ENCODE measurements at places on chromosomes 7 and 10.

DNA sequence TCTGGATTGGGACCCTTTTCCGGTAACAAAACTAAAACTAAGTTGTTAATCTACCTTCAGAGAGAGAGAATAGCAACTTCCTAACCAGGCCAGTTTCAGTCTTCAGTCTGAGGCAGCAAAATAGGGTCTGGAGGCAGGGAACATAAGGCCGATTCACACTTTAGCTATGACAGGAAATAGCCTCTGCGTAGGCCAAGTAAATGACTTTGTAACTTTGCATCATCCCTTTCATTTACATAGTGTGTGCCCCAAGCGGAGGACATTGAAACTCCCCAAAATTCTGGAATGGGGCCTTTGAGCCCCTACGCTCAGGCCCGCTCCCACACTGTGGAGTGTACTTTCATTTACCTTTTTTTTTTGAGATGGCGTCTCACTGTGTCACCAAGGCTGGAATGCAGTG lies 1.7 kb upstream of the UPP1 start:
- peak; percentile 85 for DNase-seq

GRCh38 chr7:4906682-4907081 lies 23.2 kb upstream of the RADIL start:
- DNase-seq = no peak

GRCh38 chr10:100864036-100864885 lies 48.5 kb upstream of the SLF2 start:
- no peak for DNase-seq

DNA sequence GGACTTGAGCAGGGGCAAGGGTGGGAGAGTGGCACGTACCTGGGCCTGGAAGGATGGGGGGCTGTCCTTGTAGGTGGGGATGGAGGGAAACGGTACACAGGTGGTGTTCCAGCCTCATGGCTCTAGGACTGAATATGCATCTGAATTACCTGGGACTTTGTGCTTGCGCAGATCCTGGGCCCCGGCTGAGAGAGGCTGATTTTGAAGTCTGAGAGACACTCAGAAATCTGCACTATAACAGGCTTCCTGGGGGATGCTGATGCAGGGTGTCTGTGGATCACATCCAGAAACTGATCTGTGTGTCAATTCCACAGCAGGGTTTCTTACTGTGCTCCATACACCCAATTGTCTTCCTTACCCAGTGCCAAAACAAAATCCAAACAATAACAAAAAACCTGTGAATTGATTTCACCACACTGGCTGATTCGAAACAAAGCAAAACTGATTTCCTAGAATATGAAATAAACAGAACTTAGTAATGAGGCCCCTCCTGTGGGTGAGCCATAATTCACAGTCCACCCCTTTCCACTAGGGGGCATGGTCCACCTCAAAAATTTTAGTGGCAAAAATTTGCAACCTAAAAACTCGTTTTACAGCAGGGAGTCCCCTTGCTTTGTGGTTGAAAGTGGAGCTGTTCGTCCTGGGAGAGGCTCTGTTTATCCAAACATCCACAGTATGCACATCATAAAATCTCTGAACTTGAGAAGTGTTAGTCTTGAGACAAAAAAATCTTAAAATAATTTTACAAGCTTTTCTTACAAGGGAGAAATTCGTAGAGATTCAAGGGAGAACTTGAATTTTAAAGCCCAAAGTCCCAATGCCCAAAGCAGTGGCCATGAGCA lies 32.0 kb upstream of the PLEKHA1 start:
- DNase-seq = peak; percentile 54

GRCh38 chr7:50533866-50534265 lies 31.3 kb downstream of the DDC start:
- no peak for DNase-seq

DNA sequence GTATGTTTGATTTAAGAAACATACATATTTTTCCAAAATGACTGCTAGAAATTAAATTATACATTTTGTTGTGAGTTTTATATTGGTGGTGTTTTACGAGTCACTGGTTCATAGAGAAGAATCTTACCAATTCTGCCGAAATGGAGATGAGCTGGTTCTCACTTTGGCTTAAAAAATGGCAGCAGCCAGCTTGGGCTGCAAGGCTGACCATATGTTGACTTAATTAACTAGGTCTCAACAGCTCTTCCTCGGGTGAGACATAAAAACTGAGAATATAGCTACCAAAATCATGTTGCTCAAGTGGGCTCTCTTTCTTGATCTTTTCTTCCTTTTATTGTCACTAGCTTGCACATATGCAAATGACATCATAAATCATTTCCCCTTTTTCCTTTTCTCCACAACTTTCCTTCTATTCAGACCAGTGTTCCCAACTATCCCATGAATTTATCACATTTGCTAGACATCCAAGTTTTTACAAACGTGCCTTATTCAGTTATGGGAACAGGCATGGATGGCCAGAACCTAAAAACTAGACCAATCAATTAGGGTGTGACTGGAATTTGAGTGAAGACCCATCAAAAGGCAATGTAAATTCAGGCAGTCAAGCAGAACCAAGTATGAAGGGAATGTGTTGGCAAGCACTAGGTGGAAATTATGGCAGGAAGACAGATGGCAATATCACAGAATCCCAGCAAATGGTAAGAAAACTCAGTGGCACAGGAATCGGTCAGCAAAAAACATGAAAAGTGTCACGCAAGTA lies 6.4 kb upstream of the TSPAN12 start:
- DNase-seq = no peak

DNA sequence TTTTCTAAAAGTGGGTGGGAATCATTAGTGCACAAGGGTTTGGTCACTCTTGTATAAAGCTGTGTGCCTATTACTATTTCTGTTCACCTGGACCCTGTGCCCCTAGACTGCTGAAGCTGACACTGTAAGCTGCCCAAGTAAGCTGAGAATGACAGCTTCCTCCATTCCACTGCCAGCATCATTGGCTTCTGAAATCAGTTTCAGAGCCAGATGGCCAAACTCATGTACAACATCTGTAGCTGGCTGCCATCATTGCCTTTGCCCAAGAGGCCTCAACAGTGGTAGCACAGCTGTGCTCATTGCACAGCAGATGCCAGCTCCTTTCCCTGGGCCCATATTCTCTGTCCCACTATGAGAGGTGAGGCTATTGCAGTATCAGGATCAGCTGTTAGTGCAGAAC lies 165.7 kb downstream of the CPEB3 start:
- DNase-seq = no peak

- DNase-seq = no peak
Measured at GRCh38 chr10:71293446-71294084, 25.5 kb upstream of the SLC29A3 start.

GRCh38 chr7:123534383-123535260 lies at the start of gene IQUB:
IQUB (minus strand) TSS chr7:123534595; CDS start chr7:123512340, 22,255 bp downstream.
- peak; percentile 95 for DNase-seq

DNA sequence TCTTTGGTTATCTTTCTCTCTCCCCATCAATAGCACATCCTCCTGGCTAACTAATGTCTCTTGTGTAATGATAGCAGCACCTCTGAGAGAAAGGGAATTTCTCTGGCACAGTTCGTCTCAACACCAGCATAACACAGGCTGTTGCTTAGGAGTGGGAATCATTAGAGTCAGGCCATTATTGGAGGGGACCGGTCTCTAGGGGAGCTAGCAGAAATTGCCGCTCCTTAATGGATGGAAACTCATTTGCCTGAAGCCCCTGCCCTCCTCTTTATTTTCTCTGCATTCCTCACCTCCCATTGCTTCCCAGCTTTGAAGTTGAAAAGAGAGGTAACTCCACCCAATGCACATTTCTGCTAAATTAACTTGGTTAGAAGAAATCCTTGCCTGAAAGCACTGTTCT lies 11.9 kb downstream of the LRRC4 start:
- DNase-seq = no peak

DNA sequence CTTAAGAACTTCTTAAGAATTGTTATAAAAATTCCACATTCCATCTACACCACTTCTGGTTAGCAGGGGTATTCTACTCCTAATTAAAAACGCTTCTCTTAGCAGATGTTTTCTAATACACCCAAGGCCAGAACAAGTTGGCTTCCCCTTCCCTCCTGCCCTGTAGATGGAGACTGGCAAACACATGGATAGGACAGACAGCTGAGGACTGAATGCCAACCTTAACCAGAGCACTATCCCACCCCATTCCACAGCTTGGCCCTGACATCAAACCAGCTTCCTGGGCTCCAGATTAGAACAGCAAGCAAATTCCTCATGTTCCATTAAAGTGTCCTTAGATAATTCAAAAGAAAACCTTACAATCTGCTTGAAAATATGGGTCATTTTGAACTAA lies 56.6 kb upstream of the IL6 start:
- no peak for DNase-seq

- no peak for DNase-seq
Measured at GRCh38 chr10:86963341-86963919, 4.9 kb upstream of the ADIRF start.

- DNase-seq = no peak
Measured at GRCh38 chr10:2294739-2295138, 557.4 kb upstream of the ADARB2 start.

- DNase-seq = peak; percentile 82
Measured at GRCh38 chr7:5478568-5479430, 55.2 kb upstream of the TNRC18 start.

GRCh38 chr10:50384898-50385297 lies 133.6 kb upstream of the ASAH2 start:
- no peak for DNase-seq

GRCh38 chr7:156178214-156178613 lies 366.0 kb upstream of the SHH start:
- no peak for DNase-seq

GRCh38 chr7:151690606-151691005 lies 170.9 kb upstream of the RHEB start:
- DNase-seq = peak; percentile 64

DNA sequence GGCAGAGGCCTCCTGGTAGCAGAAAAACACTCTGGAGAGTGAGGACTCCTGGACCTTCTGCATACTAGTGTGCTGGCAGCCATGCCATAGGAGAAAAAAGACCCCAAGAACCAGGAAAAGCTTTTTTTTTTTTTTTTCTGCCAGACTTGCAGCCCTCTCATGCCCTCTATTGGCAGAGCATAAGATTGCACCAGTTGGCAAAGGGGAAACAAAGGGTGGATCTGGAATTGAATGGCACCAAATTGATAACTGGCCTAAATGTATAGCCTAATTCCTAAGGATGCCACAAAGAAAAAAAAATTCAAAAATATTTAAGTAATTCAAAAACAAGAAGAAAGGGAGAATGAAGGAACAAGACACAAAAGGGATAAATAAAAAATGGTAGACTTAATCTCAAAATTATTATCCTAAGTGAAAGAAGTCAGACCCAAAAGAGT lies 112.5 kb upstream of the GHITM start:
- no peak for DNase-seq

- no peak for DNase-seq
Measured at GRCh38 chr10:44399659-44400451, 15.0 kb upstream of the CXCL12 start.

DNA sequence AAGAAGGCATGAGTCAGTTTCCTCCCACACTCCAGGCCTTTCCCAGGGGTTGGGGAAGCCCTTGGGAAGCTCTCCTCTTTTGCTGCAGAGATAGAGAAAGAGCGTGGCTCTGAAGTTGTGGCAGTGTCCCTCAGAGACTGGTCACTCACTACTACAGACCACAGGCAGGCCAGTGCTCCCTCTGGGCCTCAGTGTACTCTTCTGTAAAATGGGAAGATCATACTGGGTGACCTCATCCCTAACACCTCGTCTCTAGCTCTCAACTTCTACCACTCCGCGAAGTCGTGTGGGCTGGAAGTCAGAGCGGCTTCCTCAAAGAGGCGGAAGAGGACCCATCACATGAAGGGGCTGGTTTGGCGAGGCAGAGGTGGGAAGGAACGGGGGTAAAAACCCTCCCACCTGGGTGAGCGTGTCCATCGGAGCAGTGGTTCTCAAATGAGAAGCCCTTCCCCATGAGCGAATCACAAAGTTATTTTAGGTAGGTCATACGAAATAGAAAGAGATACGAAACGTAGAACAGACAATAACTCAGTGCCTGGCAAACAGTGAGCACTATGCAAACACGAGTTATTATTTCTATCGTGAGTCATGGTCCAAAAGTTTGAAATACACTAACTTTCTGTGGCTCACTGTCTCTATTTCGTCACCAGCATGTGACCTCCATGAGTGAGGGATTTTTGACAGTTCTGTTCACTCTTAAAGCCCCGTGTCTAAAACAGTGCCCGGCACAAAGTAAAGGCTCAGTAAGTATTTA lies 32.7 kb downstream of the PRKAG2 start:
- DNase-seq = peak; percentile 80

DNA sequence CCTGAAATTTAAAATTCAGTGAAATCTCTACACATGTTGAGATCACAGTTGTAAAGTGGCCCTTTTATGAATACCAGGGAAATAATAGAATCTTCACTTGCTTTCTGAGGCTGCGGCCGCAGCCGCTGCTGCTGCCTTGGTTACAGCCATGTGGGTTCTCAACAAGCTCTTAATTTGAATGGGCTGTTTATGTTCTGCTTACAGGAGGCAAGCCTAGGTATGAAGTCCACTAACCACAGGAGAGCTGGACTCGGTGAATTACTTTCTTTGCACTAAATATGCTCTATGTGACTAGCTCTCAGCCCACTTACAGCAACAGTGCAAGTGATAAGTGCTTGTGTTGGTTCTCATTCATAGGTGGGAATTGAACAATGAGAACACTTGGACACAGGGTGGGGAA lies 410.8 kb downstream of the SFMBT2 start:
- no peak for DNase-seq

DNA sequence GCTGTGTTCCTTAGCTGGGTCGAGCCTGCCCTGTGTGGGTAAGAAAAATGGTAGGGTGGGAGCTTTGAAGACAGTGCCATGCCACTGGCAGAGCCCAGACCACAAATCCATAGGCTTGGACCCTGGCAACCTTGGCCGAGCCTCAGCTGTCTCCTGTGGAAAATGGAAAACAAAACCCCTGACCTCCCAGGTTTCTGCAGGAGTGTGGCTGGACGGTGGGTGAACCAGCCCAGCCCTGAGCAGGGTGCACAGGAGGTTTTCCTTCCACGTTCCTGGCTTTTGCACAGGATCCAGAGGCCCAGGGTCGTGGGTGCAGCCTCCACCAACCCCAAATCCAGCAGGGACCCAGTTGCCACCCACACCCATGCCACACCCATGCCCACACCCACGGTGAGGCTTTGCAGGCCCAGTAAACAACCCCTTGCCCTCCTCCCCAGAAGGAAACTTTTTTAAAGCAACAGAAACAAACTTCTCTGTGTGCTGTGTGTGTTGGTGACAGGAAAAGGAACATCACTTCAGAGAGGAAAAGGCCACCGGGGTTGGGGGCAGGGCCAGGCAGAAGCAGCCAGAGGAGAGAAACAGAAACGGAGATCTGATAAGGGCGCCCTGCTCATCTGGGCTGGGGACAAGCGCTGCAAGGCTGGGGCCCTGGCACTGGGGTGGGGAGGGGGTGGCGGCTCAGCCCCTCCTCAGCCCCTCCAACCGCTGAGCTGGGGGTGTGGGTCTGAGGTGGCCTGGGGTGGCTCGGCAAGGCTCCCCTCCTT lies 20.7 kb upstream of the ZMIZ1 start:
- DNase-seq = no peak

Measured in fibroblast of skin of back (primary cell).